ENCODE measurements at places on chromosomes 3 and 15.

- DNase-seq: no peak
These were observed 1.3 kb downstream of the GRM7 start for GRCh38 chr3:6862041-6862879.

GRCh38 chr15:93835344-93835743 lies 396.0 kb upstream of the MCTP2 start:
- DNase-seq: no peak

- no peak for DNase-seq
These were observed 177.4 kb upstream of the CRBN start for GRCh38 chr3:3356846-3357245.

DNA sequence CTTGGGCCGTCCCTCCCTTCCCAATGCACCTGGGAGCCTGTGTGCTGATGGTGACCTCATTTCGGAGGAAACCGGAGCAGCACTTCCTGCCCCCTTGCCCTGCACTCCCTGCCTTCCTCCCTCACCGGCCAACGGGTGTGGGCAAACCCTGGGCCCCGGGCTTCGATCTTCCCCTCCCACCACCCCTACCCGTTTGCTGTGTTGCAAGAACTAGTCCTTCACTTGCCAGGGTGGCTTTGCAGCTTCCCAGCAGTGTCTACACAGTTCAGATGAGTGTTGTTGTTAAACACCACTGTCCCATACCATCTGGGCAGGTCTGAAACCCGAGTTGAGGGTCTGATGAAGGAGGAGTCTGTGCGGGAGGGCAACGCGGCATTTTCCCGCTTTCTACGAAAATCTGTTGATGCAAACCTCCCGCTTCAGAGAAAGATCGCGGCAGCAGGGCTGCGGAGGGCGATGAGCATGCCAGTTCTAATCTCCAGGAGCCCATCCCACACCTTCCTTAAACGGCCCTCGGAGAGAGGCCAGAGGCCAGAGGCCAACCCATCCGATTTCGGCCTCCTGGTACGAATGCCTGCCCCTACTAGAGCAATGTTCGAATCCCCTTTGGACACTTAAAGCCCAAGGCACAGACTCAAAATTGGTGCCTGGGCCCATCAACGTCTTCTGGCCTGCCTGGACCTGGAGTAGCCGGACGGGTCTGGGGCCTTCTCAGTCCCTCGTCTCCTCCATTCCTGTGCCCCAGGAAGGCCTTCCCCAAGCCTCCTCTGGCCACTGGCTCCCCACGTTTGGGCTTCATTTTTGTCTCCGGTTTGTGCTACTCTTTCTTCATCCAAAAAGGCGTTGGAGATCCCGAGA lies 35.7 kb upstream of the POLG start:
- no peak for DNase-seq

GRCh38 chr15:90994059-90994416 lies 297 bp downstream of the PRC1 start:
- no peak for DNase-seq

DNA sequence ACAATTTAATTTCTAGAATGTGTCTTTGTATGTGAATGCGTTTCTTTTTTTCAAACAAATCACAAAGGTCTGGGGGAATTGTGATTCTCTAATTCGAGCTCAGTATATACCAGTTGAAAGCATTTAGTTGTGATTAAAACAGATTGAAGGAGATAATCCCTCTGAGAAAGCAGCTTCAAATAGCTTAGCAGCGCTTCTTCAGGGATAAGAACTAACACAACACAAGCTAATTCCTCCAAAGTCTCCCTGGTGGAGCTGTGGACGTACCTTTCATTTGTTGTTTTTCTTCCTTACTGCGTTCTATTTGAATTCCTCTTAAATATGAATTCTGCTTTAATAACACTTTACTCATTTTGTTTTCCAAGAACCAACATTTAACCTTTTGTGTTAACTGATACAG lies 286.7 kb downstream of the ROBO2 start:
- no peak for DNase-seq

GRCh38 chr3:36736301-36736700 lies 28.1 kb downstream of the DCLK3 start:
- no peak for DNase-seq

DNA sequence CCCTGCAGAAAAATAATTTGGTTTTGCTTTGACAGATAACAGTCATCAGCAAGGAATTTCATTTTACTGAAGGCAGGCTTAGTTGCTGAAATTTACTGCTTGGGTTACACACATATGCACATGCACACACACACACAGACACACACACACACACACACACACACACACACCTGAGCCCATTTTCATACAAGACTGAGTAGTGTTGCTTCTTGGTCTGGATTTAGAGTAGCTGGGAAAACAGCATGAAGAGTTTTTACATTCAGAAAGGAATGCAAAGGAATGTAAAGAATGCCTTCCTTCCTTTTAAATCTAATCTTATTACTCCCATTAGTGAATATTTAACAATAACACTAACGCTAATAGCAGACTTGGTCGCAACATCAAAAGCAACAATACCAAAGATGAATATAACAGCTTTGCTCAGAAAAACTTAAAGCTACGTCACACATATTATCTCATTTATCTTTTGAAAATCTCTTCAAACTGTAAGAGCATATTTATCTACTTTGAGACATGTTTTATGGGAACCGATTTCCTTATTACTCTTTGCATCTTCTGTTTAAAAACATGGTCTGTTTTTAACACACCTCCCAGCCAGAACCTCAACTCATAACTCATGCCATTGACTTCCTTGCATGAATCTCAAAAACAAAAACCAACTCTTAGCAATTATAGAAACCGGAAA lies 32.5 kb downstream of the RFTN1 start:
- no peak for DNase-seq

GRCh38 chr3:99954914-99955644 lies 137.4 kb downstream of the CMSS1 start:
- DNase-seq: no peak

- DNase-seq: no peak
These were observed 27.0 kb downstream of the PLS1 start for GRCh38 chr3:142623194-142623593.

- no peak for DNase-seq
These were observed 256.5 kb upstream of the NECTIN3 start for GRCh38 chr3:110815008-110815583.

GRCh38 chr3:99920481-99921376 lies 103.1 kb downstream of the CMSS1 start:
- no peak for DNase-seq
